ENCODE measurements at places on chromosomes 3 and 15. TPM values are rescaled to one million over a fixed set of nuclear protein-coding genes. Genes with fewer than 3 reads are reported as not detected.

GRCh38 chr15:78419367-78419766, 18.6 kb upstream of the IREB2 start:
- DNase-seq: no peak
- H3K36me3 ChIP-seq: no peaks in the 10 kb centered on the region
- H3K27ac ChIP-seq: no peak overlapping the region
- no peak overlapping the region for H3K4me3 ChIP-seq

- no peak for DNase-seq
- no peaks in the 10 kb centered on the region for H3K36me3 ChIP-seq
- no peaks in the 10 kb centered on the region for H3K27me3 ChIP-seq
Measured at GRCh38 chr3:100463646-100464155, 28.7 kb upstream of the TMEM45A start.

- H3K4me1 ChIP-seq: no peaks in the 10 kb centered on the region
- no peaks in the 10 kb centered on the region for H3K36me3 ChIP-seq
- no peak overlapping the region for H3K4me3 ChIP-seq
- H3K27ac ChIP-seq: no peak overlapping the region
- no peak for DNase-seq
Measured at GRCh38 chr3:197021729-197022404, 7.8 kb downstream of the MELTF start.

DNA sequence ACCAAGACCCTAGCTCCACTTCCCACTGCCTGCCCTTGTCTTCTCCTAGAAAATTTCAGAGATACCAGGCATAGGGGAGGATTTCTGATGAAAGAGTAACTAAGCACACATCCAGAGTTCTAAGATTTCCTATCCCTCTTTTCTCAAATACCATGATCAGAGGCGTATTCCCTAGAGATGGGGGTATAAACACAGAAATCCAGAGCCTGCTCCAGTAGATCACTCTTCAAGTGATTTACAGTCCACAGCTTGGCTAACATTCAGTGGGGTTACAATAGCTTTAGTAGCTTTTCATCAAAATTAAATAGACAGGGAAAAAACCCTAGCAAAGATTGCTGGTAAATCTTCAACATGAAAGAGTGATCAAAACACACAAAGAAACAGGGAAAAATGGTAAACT, 800.7 kb upstream of the GRM7 start:
- H3K36me3 ChIP-seq: no peaks in the 10 kb centered on the region
- H3K27ac ChIP-seq: no peak overlapping the region
- no peak for DNase-seq
- H3K4me1 ChIP-seq: peaks cover 11% of the 10 kb centered on the region

The FETUB gene
- not detected for total RNA-seq

- no peaks in the 10 kb centered on the region for H3K36me3 ChIP-seq
- DNase-seq: peak; percentile 54
- H3K4me3 ChIP-seq: no peak overlapping the region
- no peaks in the 10 kb centered on the region for H3K27me3 ChIP-seq
- H3K27ac ChIP-seq: no peak overlapping the region
- no peaks in the 10 kb centered on the region for H3K4me1 ChIP-seq
Measured at GRCh38 chr3:87167628-87168456, 59.3 kb upstream of the CHMP2B start.

The ADAMTS17 gene
- 0.82 TPM for total RNA-seq

- H3K36me3 ChIP-seq: no peaks in the 10 kb centered on the region
- H3K27ac ChIP-seq: no peak overlapping the region
- no peak overlapping the region for H3K4me3 ChIP-seq
- DNase-seq: no peak
- no peaks in the 10 kb centered on the region for H3K27me3 ChIP-seq
Measured at GRCh38 chr15:36529296-36530011, 50.0 kb upstream of the CDIN1 start.

DNA sequence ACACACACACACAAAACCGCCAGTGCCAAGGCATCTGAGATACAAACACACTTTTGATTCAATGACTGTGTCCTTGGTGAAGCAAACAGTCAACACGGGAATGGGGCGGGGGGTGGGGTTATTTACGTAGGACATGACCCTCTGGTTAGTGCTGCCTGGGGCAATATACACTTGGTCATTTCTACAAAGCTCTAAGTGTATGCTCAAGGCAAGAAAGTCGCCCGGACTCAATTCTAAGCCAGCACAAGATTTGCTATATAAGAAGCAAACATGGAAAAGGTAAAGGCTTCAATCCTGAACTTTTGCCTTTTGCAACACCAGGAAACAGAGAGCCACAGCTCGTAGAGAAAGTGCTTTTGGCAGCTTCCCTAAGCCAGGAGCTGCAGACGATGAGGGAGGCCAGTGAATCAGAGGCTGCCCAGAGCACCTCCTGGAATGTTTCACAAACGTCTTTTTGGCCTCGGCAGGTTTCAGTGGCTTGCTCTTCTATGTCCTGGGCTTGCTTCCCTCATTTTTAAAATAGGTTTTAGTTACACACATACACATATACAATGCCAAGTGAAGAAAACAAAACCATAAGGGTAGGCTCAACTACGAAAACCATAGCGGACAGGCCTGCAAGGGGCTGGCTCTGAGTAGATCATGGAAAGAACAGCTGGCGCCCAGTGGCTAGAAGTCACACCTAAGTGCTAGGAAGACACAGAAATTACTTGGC, 73.6 kb downstream of the TM4SF4 start:
- H3K36me3 ChIP-seq: peaks cover 4% of the 10 kb centered on the region
- no peaks in the 10 kb centered on the region for H3K27me3 ChIP-seq
- no peak for DNase-seq
- peak overlapping the region; percentile 50 for H3K27ac ChIP-seq
- H3K4me1 ChIP-seq: peaks cover under 1% of the 10 kb centered on the region
- H3K4me3 ChIP-seq: no peak overlapping the region

The ANKRD34C gene
- not detected for total RNA-seq

- no peak for DNase-seq
- H3K27me3 ChIP-seq: peaks cover 37% of the 10 kb centered on the region
- H3K4me3 ChIP-seq: no peak overlapping the region
- peaks cover 34% of the 10 kb centered on the region for H3K4me1 ChIP-seq
- H3K36me3 ChIP-seq: no peaks in the 10 kb centered on the region
Measured at GRCh38 chr15:88989578-88989977, 76.4 kb upstream of the MFGE8 start.

DNA sequence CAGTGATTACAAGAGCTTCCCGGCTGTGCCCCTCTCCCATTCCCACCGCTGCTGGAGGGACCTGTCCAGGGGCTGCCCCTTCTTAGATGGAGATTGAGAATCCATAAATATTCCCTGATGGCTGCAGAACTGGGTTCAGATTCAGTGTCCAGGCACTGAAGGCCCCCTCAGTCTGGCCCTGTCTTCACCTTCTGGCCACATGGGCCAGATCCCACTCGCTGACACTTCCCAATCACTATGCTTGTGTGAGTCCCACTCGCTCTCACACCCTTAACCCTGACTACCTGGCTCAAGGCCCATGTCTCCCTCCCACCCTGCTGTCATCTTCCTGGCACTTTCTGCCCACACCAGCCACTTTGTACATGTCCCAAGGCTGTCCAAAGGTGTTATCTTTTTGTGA, 15.5 kb upstream of the MRPS22 start:
- no peak overlapping the region for H3K27ac ChIP-seq
- no peaks in the 10 kb centered on the region for H3K4me1 ChIP-seq
- H3K27me3 ChIP-seq: peaks cover 56% of the 10 kb centered on the region
- DNase-seq: no peak

The RTP3 gene
- not detected for total RNA-seq

- peaks cover 34% of the 10 kb centered on the region for H3K27me3 ChIP-seq
- H3K4me1 ChIP-seq: no peaks in the 10 kb centered on the region
- no peak overlapping the region for H3K27ac ChIP-seq
- DNase-seq: peak; percentile 97
- H3K4me3 ChIP-seq: peak overlapping the region; percentile 72
- no peaks in the 10 kb centered on the region for H3K36me3 ChIP-seq
Measured at GRCh38 chr15:88894348-88894818, 961 bp downstream of the HAPLN3 start.

DNA sequence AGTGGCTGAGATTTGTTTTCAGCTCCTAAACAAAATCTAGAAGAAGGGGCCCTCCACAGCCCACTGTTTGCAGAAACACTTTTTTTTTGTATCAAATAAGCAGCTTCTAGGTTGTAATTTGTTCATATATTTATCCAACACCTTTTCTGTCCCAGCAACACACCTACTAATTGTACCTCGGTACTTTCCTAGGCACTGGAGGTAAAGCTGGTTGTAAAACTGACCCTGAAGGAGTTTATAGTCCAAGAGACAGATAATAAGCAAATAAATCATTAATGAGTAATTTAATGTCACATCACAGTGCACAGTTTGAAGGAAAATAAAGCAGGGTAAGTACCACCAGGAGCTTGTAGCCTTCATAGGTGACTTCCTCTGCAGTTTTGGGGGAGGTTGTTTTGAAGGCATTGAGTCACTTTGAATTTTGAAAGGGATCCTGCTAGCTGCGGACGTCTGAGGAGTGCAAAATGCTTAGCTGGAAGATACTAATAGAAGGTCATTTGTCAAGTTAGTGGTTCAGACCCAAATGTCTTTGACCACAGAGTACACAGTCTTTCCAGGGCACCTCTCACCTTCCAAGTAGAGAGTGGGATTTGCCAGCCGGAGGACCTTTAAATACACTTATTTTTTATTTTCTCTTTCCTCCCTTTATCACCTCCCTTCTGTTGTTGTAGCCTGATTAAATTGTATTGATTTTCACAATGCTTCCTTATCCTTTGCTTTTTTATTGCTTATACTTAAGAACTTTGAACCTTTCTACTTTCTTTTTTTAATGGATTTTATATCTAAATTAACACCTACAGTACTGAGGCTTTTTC, 53.8 kb downstream of the CMSS1 start:
- no peak for DNase-seq
- H3K27ac ChIP-seq: no peak overlapping the region
- peaks cover 7% of the 10 kb centered on the region for H3K4me1 ChIP-seq
- no peaks in the 10 kb centered on the region for H3K36me3 ChIP-seq
- no peak overlapping the region for H3K4me3 ChIP-seq
- no peaks in the 10 kb centered on the region for H3K27me3 ChIP-seq

The MFN1 gene
- 41.5 TPM for total RNA-seq

DNA sequence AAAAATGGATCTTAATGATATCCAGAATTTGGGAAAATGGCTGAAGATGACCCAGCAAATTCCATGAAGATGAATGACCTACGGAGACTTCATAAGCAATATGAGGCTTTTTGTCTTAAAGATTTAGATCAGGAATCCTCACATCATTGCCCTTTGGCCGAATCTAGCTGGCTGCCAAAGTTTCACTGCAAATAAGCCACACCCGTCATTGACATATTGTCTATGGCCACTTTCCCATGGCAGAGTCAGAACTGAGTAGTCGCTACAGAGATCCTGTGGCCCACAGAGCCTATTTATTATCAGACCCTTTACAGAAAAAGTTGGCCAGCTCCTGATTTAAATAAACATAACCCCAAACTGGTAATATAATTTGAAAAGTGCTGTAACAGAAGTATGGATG, 307.4 kb upstream of the RARB start:
- no peaks in the 10 kb centered on the region for H3K36me3 ChIP-seq
- H3K4me1 ChIP-seq: peaks cover 6% of the 10 kb centered on the region
- H3K4me3 ChIP-seq: no peak overlapping the region
- no peak overlapping the region for H3K27ac ChIP-seq
- no peak for DNase-seq
- no peaks in the 10 kb centered on the region for H3K27me3 ChIP-seq

DNA sequence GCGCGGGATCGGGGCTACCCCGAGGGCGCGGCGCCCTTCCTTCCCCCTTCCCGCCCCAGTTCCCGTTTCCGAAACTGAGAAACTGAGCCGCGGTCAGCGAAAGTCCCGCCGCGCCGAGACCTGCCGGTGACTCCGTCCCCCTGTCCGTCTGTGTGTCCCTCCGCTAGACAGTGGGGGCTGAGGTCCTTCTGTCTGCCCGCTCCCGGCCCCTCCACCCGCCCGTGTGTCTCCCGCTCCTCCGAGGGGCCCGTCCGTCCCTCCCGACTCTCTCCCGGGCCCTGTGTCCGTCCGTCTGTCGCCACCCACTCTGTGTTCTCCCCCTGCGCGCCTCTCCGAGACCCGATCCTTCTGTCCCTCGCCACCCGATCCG, 426 bp downstream of the PRKCD start:
- DNase-seq: no peak
- H3K4me3 ChIP-seq: peak overlapping the region; percentile 80
- no peaks in the 10 kb centered on the region for H3K36me3 ChIP-seq
- H3K27ac ChIP-seq: no peak overlapping the region
- H3K4me1 ChIP-seq: peaks cover 12% of the 10 kb centered on the region

DNA sequence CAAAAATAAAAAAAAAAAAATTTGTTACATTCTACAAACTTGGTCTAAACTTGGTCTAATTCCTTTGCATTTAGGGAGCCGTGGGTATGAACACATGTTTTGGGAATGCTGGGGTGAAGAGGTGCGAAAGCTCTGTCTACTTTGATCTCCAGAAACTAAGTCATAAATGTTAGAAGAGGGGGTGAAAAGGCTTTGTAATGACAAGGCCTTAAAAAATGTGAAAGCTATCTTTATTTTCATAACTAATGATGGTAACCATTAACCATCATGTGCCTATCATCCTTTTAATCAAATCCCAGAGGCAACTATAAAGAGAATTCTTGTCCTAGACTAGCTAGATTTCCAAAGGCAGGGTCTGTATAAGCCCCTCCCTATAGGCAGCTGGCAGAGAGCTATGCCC, 60.9 kb downstream of the PRICKLE2 start:
- H3K36me3 ChIP-seq: peaks cover 5% of the 10 kb centered on the region
- H3K4me1 ChIP-seq: peaks cover 20% of the 10 kb centered on the region
- H3K4me3 ChIP-seq: no peak overlapping the region
- no peak for DNase-seq
- no peaks in the 10 kb centered on the region for H3K27me3 ChIP-seq
- H3K27ac ChIP-seq: no peak overlapping the region

The SLC22A14 gene
- total RNA-seq: 0.20 TPM

The COMMD2 gene
- 48.4 TPM for total RNA-seq

The LMOD3 gene
- total RNA-seq: not detected

The ZBTB47 gene
- total RNA-seq: 4.2 TPM

The KBTBD13 gene
- total RNA-seq: not detected

DNA sequence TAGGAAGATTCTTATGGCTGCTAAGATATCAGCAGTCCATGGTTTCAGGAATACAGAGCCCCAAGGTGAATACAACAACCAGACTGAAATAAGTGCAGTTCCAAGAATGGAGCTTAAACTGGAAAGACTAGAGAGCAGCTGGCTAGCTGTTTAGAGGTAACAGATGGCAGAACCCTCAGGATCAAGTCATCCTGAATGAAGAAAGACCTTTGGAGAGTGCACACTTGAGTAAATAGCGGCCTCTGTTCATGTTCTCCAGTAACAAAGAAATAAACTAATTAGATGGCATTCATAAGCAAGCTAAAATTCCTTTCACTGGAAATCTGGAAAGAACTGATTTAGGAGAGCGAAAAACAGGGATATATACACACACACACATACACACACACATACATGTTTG, 968.4 kb downstream of the FHIT start:
- no peaks in the 10 kb centered on the region for H3K27me3 ChIP-seq
- no peak overlapping the region for H3K4me3 ChIP-seq
- H3K36me3 ChIP-seq: no peaks in the 10 kb centered on the region
- no peaks in the 10 kb centered on the region for H3K4me1 ChIP-seq

GRCh38 chr3:106942051-106942450, 435.2 kb upstream of the CCDC54 start:
- DNase-seq: no peak
- H3K36me3 ChIP-seq: no peaks in the 10 kb centered on the region
- H3K27me3 ChIP-seq: no peaks in the 10 kb centered on the region
- no peaks in the 10 kb centered on the region for H3K4me1 ChIP-seq
- H3K4me3 ChIP-seq: no peak overlapping the region
- H3K27ac ChIP-seq: no peak overlapping the region

The GXYLT2 gene
- total RNA-seq: 7.9 TPM

The C2CD4A gene
- total RNA-seq: not detected

Measured in endodermal cell (in vitro differentiated cells).